ENCODE measurements at places on chromosomes 6 and 20.

DNA sequence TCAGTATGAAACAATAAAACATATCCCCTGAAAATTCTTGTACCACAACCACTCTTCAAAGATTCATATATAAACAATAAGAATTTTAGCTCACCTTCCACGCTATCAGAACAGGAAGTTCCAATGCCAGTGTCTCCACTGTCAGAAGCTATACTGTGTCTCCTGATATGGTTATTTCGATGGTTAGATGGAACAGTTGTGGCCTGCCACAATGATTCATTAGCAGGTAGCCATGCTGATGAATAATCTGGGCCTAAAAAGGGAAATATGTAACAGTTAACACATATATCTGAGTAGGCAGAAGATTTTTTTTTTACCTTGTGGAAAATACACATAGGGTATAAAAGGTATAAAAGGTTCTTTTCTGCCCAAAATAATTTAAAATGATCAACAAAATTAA is 19.0 kb downstream of the CEP85L start:
- no peak for DNase-seq

DNA sequence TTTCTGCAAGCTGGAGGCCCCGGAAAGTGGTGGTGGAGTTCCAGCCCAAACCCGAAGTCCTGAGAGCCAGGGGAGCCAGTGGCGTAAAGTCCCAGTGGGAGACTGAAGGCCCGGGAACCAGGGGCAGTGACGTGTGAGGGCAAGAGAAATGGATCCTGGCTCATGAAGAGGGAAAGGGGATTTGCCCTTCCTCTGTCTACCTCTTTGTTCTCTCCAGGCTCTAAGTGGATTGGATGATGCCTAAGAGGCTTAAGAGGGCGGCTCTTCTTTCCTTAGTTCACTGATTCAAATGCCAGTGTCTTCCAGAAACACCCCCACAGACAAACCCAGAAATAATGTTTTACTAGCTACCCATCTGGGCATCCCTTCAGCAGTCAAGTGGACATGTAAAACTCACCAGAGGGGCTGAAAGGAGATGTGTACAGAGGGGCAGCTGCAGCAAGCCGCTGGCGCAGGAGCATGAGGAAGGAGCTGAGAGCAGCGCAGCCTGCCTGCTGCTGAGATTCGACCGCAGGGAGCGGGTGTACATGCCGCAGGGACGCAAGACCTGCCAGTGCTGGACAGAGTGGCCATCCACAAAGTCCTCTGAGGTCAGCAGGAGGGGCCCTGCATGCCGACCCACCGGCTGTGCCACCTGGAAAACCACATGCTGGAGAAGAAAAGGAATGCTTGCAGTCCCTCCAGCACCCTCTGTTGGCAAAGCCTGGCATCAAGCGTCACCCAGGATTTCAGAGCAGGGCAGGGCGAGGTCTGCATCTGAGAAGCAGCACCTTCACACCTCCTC is 29.5 kb downstream of the CDYL start:
- DNase-seq = no peak

DNA sequence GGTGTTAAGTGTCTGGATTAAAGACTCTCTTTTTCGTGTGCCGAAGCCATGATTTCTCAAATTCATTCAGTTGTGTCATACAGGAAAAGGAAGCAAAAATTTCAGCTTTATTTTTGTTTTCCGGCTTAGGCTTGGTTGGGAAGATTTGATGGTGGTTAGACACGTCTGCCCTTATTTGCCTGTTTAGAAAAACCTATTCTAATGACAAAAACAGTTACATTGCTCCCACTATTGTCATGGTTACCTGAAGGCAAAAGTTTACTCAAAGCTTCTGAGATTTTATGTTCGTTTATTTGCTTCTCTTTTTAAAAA is 982 bp downstream of the DNAJC5 start:
- no peak for DNase-seq

DNA sequence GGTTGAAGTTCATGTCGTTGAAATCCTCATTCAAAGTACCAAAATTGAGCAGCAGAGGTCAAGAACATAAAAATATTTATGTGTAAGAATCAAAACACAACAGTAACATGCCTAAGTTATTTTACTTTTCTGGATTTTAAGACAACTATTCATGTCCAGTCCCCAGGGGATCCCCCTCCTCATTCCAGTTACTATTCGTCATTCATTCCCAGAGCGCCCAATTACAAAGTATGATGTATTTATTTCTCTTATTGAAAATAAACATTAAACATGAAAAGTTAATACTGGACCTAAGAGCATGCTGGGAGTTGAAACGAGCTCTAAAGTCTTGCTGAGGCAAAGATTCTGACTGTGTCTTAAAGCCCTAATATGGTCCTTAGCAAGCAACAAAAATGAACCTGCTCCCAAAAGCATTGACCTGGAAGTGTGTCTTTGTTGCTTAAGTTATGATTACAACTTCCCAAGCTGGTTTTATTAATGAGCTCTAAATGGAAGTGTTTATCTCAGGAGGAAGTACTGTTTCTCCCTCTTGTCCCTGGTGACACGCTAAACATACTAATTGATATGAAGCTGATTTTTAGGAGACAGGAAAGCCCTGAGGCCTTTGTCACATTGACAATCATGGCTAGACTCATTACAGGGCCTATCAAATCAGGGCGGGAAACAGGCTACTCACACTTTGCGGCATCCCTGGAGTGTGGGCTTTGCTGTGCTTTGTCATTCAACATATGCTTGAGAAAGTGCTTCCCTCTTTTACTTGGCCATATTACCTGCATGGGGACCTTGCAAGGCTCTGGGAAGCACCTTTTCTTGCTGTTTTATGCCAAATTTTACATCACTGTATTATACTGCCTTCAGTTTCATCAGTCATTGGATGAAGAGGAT is 192.2 kb upstream of the DTNBP1 start:
- DNase-seq = no peak

DNA sequence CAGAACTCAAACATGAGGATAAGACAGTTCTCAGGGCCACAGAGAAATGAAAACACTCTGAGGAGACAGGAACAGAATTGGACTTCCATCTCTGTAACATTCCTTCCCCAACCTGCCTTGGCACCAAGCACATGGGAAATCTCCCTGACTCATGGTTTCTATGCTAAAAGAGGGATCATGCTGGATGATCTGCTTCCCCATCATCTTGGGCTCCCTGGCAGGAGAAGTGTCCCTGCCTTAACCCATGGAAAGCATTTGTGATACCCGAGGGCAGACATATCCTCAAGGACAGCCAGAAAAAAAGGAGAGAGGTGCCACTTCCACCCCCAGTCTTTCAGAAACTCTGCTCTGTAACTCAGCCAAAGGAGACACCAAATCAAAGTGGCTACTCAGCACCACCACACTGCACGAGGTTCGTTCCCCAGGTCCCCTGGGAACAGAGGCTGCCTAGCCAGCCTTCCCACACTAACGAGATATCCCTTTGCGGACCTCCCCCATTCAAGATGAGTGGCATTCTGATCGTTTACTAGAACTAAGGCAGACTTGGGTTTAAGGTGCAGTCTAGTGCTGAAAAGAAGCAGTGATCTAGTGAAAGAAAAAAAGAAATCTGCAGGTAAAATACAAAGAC is 34.8 kb downstream of the BLOC1S5 start:
- DNase-seq = no peak

- DNase-seq = no peak
These were observed 201.1 kb downstream of the TFAP2B start for GRCh38 chr6:51019806-51020205.

DNA sequence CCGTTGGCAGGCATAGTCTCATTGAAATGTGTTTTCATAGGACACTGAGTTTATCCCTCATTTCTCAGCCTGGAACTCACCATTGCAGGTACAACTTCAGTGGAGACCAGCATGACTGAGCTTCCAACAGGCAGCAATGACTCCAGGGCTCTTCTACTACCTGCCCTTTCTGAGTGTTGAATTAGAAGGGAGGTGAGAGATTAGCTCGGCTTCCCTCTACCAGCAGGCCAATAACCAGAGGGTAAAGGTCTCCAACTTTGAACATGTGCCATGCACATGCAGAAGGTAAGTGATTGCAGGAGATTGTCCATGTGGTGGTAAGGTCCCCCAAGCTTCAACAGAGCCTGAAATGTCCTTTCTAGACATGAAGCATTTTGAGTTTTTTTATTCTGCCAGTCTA is 233.8 kb upstream of the SUPT3H start:
- DNase-seq = no peak

DNA sequence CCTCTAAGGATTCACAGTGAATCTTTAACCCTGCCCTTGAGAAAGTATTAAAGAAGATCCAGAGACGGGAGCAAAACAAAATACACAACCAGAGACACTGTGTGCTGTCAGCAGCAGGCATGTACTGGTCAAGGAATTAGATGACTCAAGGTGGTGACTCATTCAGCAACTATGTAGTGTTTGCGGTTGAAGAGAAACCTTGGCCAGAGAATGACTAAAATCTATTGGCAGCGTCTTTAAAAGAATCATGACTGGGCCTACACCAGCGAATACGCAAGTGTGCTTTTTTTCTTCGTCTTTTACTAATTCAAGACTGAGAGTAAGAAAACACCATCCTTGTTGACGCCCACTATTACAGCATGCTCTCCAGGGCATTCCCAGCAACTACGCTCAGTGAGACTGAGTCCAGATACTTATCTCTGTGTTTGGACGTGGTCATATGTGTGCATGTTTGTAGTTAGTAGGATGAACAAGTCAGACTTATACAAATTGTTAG is 72.4 kb upstream of the BACH2 start:
- DNase-seq = peak; percentile 100

- DNase-seq = peak; percentile 2
These were observed 378.5 kb upstream of the TSHZ2 start for GRCh38 chr20:52593654-52594053.

- DNase-seq = peak; percentile 77
These were observed 13.4 kb upstream of the BTN3A2 start for GRCh38 chr6:26351544-26351953.

DNA sequence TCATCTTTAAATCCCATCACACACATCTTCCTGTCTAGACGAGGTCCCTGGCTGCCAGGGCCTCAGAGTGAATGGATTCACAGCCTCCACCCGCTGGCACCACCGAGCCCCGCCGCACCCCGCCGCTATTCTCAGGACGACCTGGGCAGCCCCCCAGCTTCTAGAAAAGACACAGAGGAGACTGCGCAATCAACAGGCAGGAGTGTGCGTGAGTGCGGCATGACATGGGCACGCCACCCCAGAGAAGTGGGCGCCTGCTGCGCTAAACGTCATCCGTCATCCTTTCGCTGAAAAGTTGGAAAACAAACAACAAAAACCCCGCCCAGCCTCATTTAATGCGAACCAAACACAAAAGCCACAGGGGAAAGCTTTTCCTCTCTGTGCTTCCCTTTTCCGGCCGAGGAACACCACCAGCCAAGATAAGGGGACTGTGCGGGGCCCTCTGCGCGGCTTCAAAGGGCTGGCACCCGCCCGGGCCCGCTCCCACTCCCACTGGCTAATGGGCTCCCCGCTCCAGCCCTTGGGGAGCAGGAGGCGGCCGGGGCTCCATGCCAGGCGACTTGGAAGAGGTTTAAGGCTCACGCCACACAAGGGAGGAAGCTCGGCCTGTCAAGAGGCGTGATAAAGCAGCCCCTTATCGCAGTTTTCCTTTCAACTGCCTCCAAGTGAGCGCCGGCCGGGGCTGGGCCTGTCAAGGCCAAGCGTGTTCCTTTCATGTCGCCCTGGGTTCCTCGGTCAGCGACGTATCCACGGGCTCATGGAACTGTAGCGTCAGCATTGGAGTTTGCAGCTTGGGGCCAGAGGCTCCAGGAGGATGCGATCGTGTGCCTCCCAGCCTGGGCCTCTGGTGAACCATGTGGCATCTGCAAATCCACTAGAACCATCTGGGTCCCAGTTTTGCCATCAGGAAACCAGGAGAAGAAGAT is 50.1 kb downstream of the NFATC2 start:
- DNase-seq = no peak

DNA sequence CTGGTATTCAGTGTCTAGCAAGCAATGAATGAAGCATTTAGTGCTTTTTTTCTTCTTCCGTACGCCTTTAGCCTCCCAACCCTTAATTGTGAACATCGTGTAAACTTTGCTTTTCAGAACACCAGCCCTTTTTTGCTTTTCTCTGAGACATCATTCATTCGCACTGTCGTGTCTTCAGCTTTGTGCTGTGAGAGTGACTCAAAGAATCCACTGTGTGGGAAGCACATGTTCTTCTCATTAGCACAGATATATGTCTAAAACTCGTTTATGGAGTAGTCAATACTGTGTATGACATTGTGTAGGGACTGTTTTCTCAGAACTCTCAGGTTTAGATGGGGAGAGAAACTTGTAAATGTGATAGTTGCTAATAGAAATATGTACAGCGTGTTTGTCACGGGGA is 279.1 kb downstream of the FARS2 start:
- peak; percentile 7 for DNase-seq

DNA sequence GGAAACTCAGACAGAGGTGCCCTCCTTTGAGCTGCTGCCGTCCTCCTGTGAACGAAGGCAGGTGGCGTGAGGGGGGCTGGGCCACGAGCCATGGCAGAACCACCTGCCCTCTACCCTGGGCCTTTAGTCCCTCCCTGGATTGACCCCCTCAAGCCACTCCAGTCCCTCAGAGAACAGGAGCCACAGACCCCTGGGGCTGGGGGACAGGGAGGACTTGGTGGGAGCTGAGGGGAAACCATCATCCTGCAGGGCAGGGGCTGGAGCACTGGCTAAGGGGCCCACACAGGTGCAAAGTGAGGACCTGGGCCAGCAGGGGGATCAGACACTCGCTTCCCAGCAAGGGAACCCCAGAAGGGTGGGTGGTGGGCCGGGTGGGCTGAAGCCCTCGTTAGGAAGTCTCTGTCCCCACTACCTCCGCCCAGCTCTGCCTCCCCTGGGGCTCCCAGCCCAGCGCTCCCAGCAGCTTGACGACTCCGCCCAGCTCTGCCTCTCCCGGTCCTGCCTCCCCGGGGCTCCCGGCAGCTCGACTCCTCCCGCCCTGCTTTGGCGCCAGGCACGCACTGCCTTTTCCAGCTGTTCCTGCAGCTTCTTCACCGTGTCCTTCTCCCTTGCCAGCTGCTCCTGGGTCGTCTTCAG is 44.4 kb downstream of the DSTN start:
- no peak for DNase-seq

DNA sequence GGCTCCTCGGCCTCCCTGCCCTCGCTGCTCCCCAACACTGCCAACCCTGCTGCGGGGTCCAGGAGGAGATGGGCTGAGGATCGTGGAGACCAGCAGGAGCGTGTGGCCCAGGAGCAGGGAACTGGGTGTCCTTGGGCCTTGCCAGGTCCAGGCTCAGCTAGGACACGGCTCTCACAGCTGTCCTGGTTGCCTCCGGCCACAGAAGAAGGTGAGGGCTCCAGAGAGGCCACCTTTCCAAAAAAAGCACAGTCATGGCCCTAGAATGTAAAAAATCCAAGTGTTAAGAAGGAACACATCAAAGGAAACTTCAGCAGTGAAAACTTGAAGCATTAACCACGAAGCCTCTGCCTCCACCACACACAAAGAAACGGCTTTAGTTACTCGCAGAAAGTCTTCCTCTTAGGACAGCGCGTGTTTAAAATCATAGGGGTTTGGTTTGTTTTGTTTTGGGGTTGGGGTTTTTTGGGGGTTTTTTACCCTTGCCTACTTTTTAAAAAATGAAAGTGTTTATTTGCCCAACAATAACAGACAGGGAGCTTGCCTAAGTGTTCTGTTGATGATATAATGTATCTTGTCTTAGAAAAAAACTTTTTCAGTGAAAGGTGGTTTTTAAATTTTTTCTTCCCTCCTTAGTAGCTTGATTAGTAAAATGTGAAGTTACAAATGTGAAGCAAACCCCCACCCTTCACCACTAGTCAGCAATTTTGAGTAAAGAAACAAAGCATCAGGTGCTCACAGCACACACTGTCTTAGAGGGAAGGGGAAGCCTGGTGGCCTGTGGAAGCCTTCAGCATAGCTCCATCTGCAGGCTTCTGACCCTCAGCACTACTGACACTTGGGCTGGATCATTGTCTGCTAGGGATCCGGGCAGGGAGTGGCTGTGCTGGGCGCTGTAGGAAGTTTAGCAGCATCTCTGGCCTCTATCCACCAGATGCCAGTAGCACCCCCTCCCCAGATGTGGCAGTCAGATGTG is 60.0 kb downstream of the PTPN1 start:
- no peak for DNase-seq

Data from AG09309 (cell line).